Effector CD4-positive, alpha-beta T cell (primary cell): ENCODE measurements at places on chromosomes 12 and 14.

- DNase-seq, result no peak
These were observed 312.3 kb downstream of the PAWR start for GRCh38 chr12:79378496-79378895.

GRCh38 chr12:53232646-53233461 is 845 bp upstream of the RARG start:
- DNase-seq, result peak; percentile 30

DNA sequence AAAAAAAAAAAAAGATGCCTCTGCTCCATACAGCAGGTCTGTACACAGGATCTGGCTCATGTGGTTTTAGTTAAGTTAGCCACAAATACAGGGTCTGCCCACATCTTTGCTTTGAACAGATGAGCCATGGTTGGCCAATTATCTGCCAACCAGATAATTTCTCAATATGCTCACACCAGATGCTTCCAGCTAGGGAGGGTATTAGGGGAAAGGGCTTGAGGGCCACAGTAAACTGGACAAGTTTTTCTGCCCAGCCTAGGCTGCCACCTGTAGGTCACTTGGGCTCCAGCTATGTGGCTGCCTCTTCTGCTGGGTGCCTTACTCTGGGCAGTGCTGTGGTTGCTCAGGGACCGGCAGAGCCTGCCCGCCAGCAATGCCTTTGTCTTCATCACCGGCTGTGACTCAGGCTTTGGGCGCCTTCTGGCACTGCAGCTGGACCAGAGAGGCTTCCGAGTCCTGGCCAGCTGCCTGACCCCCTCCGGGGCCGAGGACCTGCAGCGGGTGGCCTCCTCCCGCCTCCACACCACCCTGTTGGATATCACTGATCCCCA is 776 bp downstream of the RDH5 start:
- no peak for DNase-seq

DNA sequence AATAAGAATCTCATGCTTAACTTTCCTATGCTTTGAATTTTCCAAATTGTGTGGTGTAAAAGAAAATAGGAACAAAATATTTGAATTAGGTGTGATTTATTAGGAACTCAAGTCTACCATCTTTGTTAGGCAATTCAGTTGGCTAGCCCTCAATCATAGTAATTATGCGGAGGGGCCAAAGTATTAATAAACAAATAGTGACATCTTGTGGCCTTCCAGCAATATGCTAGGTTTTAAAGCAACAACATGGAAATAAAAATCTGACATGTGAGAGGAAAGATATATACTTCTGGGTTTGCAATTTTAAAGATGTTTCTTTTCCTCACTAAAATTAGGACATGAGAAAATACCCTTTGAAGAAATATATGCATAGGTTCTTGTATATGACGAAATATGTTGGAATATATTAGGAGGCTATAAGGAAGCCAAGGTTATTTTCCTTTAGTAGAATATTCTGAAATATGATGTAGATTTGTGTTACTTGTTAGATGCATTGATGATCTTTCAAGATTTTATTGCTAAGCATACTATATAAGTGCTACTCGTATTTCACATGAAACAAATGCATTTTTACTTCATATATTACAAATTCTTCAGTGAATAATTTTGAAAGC is 200.4 kb downstream of the PTPRO start:
- DNase-seq, result no peak

DNA sequence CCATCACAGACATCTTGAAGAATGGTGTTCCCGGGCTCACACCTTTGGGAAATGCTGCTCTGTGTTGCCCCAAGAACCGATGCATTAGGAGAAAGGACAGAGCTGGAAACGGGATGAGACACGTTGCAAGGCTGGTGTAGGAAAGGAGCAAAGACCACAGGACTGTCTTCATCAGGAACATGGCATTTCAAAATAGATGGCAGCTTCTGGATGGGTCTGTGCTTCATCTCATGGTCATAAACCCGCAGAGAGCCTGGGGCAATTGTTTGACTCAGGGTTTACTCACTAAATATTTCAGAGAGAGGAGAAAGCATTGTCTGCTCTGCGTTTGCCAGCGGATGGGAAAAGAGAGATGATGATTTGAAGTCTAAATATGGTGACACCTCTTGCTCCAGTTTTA is 76.3 kb downstream of the CACNA1C start:
- DNase-seq, result no peak

- DNase-seq, result no peak
These were observed 45.9 kb downstream of the CDK17 start for GRCh38 chr12:96354326-96354725.

DNA sequence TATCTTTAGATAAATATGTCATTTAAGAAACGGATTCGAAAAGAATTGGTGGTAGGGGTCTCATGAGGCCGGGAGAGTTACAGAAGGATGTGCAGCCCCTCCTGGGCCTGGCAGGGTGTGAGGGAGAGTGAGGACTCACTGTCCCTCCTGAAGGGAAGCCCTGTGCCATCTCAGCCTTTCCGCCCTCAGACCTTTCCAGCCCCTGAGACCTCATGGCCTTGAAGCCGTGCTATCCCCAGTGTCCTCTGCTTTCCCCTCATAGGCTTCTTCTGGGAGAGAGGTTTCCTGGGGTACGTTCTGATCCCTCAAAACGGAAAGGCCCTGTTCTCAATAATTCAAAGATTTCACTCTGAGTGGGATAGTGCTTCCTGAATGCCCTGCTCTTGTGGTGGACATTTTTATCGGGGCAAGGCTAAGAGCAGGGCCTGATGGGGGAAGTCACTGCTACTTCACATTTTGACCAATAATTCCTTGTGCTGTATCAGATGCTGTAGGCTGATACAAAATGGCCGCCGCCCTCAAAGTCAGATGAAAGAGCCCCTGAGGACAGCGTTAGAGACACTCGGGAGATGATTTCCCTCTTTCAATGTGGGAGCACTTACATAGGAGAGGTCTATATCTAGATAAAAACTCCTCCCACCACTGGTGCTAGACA is 1.3 kb downstream of the CD4 start:
- peak; percentile 40 for DNase-seq

GRCh38 chr14:32950584-32950983 is 11.9 kb downstream of the NPAS3 start:
- DNase-seq, result no peak

- DNase-seq, result no peak
These were observed 4.5 kb downstream of the E2F7 start for GRCh38 chr12:77060883-77061240.

- DNase-seq, result no peak
These were observed 3.8 kb downstream of the SRSF9 start for GRCh38 chr12:120465756-120466155.

DNA sequence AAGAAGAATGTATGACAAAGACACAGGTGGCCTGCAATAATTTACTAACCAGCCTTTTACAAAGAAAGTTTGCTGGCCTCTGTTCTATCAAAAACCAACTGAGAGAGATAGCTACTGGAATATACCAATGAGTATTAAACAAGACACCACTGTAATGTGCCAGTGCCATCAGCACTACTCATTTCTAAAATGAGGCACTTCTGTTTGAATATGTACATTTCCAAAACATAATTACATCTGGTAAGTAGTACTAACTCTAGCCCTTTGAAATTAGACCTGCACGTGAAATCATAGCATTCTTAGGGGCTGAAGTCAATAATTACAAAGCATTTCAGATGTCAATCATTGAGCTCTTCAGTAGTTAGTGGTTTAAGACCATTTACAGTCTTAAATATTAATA is 6.9 kb upstream of the SYCP3 start:
- no peak for DNase-seq

DNA sequence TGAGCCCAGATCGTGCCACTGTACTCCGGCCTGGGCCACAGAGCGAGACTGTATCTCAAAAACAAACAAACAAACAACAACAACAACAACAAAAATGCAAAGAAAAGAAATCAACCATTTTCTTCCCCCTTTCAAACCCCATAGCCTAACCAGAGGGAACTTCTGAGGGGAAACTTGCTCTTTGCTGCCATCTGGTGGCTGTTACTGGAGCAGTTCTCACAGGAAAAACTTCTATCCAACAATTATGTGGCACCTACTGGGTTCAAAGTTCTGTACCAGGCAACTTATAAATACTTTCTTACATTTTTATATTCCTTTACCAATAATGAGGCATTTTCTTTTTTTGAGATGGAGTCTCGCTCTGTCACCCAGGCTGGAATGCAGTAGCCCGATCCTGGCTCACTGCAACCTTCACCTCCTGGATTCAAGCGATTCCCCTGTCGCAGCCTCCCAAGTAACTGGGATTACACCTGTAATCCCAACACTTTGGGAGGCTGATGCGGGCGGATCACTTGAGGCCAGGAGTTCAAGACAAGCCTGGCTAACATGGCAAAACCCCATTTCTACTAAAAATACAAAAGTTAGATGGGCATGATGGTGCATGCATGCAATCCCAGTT is 50.9 kb upstream of the BICDL1 start:
- peak; percentile 69 for DNase-seq

- DNase-seq, result no peak
These were observed 34.6 kb downstream of the PTPRO start for GRCh38 chr12:15356951-15357364.

DNA sequence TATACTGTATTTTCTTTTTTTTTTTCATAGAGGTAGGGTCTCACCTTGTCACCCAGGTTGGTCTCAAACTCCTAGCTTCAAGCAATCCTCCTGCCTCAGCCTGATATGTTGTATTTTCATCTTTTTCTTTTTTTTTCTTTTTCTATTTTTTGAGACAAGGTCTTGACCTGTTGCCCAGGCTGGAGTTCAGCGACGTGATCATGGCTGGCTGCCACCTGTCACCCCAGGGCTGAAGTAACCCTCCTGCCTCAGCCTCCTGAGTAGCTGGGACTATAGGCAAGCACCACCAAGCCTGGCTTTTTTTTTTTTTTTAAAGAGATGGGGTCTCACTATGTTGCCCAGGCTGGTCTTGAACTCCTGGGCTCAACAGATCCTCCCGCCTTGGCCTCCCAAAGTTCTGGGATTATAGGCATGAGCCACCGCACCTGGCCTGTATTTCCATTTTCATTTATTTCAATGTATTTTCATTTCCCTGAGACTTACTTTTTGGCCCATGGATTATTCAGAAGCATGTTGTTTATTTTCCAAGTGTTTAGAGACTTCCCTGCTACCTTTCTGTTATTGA is 16.2 kb upstream of the ARF6 start:
- DNase-seq, result no peak

DNA sequence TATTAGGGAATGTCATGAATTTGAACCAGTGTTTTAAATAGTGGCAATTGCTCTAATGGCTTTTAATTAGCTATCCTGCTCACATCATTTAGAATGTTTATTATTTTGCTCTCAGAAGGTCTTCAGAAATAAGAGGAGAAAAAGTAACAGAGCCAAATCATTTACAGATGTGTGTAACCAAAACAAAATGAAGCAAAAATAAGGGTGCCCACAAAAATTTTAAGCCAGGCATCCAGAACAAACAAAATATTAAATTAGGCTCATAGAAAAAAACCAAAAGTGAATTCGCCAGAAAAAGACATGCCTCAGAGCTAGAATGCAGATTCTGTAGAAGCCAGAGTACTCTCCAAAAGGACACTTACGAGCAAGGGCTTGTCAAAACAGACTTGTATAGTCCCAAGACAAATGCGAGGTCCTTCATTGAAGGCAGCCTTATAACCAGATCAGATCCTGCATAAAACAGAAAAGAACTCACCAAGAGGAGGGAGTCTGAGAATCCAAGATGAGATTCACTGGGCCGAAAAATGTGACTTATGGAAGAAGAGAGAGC is 20.2 kb upstream of the SERPINA1 start:
- DNase-seq, result no peak
